Stimulated activated CD8-positive, alpha-beta memory T cell treated with anti-CD3 and anti-CD28 coated beads, Interleukin-7, amount 100 ng/mL, for 1 hour (primary cell): ENCODE measurements at places on chromosomes 12 and 14.

DNA sequence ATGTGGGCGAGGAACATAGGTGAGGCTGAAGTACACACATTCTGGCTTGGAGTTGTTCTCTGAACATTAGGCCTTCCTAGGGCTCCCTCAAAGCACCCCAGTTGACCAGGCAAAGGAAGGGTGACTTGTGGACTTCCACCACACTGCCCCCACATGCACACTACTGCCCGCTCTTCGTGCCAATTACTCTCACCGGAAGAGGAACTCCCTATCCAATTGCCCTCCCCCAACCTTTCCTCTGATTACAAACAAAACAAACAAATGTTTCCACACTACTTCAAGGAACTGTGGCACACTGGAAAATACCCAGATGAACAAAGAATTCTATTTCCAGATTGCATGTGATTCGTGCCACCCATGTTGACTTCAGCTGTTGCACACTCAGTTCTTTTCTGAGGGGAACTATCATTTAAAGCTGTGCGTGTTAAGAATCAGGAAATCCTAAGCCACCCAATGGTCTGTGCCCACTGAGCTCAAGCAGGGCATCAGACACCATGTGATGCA is 139.3 kb downstream of the SSPN start:
- no peak for DNase-seq

DNA sequence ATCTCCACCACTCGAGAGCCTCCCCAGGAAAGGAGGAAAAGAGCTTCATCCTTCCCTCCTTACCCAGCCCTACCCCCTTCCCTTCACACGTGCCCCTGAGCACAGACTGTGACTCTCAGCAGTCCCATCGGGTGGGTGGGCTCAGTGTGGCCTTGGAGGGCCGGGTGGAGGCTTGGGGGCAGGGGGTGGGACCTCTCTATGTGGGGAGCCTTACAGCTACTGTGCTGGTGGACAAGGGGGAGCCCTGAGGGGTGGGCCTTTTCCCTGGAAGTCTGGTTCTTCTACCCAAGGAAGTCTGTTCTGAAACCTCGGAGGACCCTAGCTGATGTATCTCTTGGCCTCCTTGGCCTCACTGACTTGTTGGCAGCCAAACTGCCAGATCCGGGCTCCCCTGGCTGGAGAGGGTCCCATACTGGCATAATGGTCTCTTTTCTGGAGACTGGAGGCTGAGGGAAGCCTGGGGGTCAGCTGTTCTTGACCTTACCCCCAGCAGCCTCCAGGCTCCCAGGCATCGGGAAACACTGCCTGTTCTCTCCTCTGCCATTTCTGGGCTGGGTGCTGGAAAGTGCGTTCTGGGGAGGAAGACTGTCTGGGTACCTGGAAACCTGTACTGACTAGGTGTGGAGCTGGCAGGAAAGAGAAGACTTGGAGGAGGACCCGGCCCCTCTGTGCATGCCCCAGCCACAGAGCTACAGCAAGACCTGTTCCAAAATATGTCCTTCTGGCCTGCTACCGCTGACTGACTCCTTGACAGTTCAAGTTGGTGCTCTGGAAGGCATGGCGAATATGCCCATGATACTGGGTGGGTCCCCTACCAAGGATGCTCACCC is 7.6 kb downstream of the VASH1 start:
- DNase-seq, result no peak

GRCh38 chr14:37792124-37792523 is 196.7 kb downstream of the TTC6 start:
- no peak for DNase-seq

DNA sequence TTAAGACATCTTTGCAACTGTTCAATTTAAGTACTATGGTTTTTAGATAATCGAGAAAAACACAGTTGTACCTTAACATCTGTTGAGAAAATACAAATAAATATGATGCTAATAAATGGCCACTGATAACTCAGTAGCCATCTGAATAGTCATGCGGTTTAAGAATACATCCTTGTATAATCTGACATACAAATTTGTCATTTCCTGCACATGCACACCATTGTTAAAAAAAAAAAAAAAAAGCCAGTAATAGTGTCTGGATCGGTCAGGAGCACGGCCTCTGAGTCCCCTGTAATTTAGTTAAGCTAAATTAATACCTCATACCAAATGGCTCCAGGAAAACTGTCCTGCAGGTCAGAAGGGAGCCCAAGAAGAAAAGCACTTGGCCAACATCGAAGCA is 16.8 kb downstream of the RFC5 start:
- no peak for DNase-seq

DNA sequence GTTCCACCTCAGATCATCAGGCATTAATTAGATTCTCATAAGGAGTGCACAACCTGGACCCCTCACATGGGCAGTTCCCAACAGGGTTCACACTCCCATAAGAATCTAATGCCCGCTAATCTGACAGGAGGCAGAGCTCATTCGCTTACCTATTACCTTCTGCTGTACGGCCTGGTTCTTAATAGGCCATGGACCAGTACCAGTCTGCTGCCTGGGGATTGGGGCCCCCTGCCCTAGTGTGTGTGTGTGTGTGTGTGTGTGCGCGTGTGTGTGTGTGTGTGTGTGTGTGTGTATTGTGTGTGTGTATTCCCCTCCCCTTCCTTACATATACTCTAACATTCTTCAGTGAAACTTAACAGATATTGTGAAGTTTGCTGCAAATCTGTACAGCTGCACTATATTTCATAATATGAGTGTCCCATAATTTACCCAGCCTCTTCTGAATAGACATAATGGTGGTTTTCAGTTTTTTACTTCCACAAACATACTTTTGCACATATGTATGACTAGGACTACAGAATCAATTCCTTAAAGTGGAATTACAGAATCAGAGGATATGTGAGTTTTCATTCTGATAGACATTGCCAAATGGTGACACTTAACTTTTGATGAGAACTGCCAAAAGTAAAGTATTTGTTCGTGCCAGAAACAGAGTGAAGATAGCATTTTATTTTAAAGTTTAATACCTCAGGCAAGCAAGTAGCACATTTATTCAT is 205.2 kb upstream of the EEA1 start:
- DNase-seq, result no peak
